Prostate gland (tissue), 2 donors: ENCODE measurements at places on chromosomes 12 and 14. TPM values are rescaled to one million over a fixed set of nuclear protein-coding genes. Genes with fewer than 3 reads are reported as not detected.
A peak's percentile ranks its signal among the peaks of the same experiment; 100 is the strongest.

ADAMTS20 gene
- total RNA-seq = not detected

RTN1 gene
- 21.6 TPM for total RNA-seq

INHBC gene
- 0.46 TPM for total RNA-seq

LRRK2 gene
- 6.2 TPM for total RNA-seq

SDR9C7 gene
- total RNA-seq = not detected

DNA sequence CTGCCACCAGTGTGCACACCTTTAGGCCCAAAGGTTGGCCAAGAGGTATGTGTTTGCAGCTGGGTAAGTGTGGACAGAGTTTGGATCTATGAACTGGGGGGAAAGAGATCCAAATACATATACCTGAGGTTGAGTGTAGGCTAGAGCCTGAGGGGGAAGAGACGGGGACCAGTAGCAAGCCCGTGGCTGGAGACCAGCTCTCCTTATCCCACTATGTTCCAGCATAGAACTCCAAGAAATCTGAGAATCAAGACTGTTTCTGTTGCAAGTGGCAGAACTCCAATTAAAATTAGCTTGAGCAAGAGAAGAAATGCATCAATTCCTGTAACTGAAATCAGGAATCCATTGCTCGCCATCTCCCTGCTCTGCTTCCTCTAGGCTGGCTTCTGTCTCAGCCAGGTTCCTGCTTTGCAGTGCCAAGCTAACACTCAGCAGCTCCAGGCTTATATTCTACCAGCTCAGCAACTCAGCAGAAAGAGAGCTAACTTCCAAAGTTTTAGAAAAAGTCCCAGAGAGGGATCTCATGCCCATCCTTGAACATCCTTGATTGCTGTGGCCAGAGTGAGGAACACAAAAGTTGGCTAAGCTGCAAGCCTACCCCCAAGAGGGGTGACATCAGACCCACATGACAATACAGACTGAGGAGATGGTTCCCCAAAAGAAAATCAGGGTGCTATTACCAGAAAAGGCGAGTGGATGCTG is 1.5 kb upstream of the PCK2 start:
- no peak for DNase-seq

DNA sequence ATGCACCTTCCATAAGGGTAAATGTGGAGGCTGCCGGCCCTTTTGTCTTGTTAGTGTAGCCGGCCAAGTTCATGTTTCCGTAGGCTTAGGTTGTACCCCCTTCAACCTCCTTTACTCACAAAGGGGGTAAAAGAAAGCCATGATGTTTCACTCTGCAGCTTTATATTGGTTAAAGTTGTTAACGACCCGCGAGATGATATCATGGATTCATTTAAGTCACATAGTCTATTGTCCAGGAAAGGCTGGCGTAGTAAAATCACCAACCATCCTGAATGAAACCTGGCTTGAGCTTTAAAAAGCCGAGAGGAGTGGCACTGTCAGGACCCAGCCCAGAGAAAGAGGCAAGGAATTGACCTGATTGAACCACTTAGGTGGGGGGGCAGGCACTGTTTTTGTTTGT is 1.3 kb downstream of the UNG start:
- DNase-seq = peak; percentile 22

- peak; percentile 22 for DNase-seq
Measured at GRCh38 chr14:33943096-33943883, 7.6 kb downstream of the EGLN3 start.

DNA sequence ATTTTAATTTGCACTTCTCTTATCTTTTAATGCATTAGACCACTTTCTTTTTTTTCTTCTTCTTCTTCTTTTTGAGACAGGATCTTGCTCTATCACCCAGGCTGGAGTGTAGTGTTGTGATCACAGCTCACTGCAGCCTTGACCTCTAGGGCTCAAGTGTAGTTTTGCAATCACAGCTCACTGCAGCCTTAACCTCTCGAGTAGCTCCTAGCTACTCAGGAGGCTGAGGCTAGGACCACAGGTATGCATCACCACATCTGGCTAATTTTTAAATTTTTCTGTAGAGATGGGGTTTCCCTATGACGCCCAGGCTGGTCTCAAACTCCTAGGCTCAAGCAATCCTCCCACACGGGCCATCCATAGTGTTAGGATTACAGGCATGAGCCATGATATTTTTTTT is 12.7 kb downstream of the TMED8 start:
- DNase-seq = no peak

DNA sequence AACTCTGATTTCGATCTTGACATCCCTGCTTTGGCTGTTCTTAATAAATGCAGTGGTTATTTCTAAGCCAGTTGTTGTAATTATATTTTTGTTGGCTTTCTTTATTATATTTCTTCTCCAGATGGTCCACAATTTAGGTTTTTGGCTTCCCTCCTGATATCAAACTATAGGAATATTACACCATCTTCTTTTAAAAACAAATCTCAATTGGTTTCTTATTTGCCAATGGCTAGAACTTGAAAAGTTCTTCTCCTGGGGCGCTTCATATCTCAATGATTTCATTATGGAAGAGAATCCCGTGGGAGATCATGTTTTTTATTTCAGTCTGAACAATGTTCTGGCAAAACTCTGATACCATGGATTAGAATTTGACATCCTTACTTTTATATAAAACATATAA is 292.3 kb downstream of the FLRT2 start:
- DNase-seq = no peak

DNA sequence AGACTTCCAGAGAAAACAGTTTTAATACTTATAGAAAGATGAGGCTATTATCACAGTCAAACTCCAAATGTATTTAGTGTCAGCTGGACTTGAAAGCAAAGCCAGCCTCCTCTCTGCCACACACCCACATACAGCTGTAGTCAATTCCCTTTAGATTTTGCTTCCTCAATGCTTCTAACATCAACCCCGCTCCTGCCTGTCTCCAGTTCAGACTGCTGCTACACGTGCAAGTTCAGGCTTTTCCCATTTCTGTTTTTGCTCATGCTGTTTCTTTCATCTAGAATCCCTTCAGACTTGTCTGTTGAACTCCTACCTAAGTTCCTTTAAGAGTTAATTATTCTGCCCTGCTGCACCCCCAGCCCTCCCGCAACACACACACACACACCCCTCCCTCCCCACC is 380.0 kb downstream of the KCNH5 start:
- no peak for DNase-seq

- DNase-seq = no peak
Measured at GRCh38 chr14:39766397-39767000, 334.3 kb upstream of the FBXO33 start.

DNA sequence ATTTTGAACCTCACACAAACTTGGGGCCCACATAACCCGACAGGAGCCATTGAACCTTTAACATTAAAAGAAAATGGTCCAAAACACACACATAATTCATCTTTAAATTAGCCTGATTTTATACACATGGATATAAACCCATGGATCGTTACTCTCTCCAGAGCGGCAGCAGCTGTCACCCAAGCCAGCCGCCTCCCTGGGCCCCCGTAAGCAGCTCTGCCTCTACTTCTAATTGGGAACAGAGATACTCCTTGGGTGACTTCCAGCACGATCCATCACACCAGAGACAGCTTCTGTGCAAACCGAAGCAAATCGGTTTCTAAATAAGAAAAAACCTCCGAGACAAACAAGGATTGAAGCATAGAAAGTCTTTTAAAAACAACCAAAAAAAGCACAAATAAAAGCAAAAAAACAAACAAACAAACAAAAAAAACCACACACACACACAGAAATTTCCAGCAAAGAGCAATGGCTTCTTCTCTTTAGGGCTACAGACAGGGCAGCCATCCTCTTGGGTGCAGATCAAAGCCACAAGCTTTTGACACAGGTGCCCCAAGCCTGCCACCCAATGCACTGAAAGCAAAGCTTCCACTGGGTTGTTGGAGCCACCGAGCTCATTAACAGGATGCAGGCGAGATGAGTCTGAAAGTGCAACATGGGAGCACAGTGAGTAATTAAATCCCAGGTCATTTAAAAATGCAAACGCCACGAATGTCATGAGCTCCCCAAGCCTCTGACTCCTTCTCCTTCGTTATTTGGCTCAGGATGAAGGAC is 156.9 kb downstream of the DPF3 start:
- DNase-seq = no peak

GRCh38 chr12:68641138-68641537 is 30.4 kb downstream of the RAP1B start:
- DNase-seq = no peak

- no peak for DNase-seq
Measured at GRCh38 chr12:20409607-20410377, 41.5 kb downstream of the PDE3A start.
